ENCODE measurements at places on chromosomes 13 and 19.

- DNase-seq: peak; percentile 30
Observed at GRCh38 chr19:6887316-6887715, at the start of gene ADGRE1. Gene ADGRE1, plus strand, starts transcription at chr19:6887579. Its CDS starts 30 bp downstream, at chr19:6887609.

DNA sequence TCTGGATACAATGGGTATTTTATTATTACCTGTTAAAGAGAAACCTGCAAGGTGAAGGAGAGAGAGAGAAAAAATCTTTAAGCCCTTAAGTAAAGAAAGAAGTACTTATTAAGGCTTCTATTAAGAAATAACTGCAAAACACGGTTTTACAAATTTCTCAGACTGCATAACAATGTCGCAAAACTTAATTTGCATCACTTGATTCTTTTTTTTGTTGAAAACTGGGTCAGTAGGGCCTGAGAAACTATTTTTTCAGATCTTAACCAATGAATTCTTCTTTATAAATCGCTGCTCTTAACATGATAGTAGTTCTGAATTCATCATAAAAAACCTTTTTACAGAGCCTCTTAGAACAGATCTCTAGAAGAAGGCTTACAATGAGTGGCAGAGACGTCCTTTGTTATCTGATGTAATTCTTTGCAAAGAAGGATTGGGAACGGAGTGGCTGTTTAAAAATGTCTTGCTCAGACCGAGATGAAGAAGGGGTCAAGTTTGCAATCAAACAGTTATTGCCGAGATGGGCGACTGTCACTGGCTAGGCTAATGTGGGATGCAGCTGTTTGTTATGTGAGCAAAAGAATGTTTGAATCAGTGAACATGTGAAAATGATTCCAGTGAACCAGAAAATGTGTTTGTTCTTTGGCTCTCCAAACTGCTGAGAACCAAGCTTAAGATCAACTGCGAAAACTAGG lies 76.3 kb downstream of the ZNF536 start:
- DNase-seq: no peak

DNA sequence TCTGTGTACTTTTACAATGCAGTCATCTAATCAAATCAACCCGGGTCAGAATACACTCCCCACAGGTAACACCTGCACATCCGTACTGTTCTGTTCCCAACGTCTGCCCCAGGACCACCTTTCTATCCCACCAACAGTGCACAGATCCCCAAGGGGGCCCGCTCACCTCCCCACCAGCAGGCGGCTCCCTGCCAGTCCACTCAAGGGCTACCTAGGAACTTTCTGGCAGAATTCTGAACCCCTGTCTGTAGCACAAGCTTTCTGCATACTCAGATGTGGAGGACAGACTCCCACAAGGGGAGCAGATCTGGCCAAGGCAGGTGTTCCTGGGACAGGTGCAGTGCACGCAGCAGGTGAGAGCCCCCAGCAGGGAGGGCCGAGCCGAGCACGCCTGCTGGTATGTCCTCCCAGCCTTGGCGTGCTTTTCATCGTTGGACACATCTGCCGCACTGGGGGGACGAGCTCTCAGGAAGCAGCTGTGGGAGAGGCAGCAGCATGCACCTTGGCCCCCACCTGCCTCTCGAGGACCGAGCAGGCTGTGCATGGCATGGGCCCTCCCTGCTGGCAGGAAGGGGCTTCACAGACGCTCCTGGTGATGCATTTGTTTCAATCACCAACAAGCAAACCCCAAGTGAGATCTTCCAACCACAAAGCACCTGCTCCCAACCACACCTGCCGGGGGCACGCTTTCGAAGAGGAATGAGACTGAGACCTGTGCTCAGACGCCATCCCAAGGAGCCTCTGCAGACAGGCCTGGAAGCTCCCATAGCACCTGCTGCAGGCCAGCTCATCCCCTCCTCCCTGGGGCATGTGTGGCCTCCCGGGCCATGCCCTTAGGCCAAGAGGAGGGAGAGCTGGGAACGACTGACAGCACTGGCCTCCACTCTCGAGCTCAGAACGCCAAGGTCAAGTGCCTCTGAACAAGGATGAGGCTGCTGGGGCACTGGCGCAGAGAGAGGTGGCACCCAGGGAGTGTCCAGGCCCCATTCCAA lies 35.9 kb downstream of the RAB20 start:
- no peak for DNase-seq

GRCh38 chr13:60164234-60164889 lies 634 bp upstream of the DIAPH3 start:
- DNase-seq: no peak

DNA sequence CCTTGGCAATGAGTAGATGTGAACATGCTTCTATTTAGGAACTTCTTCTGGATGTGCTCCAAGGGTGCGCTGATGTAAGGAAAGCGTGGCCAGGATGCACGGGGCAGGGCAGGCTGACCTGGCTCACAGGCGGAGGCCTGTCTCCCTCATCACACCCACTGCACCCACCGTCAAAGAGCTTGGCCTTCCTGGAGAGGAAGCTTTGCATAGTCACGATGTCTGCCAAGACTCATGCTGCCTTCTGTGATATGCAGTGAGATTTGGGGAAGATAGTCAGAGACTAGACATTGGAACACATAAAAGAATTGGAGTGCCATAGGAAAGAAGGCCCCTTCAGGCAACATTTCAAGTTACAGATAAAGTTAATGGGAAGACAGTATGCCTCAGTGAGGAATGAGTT lies 82.0 kb downstream of the MYO16 start:
- DNase-seq: no peak

- no peak for DNase-seq
Observed at GRCh38 chr19:43229315-43229714, 23.9 kb upstream of the PSG4 start.

GRCh38 chr19:2923510-2923909 lies 21.3 kb downstream of the ZNF77 start:
- no peak for DNase-seq

DNA sequence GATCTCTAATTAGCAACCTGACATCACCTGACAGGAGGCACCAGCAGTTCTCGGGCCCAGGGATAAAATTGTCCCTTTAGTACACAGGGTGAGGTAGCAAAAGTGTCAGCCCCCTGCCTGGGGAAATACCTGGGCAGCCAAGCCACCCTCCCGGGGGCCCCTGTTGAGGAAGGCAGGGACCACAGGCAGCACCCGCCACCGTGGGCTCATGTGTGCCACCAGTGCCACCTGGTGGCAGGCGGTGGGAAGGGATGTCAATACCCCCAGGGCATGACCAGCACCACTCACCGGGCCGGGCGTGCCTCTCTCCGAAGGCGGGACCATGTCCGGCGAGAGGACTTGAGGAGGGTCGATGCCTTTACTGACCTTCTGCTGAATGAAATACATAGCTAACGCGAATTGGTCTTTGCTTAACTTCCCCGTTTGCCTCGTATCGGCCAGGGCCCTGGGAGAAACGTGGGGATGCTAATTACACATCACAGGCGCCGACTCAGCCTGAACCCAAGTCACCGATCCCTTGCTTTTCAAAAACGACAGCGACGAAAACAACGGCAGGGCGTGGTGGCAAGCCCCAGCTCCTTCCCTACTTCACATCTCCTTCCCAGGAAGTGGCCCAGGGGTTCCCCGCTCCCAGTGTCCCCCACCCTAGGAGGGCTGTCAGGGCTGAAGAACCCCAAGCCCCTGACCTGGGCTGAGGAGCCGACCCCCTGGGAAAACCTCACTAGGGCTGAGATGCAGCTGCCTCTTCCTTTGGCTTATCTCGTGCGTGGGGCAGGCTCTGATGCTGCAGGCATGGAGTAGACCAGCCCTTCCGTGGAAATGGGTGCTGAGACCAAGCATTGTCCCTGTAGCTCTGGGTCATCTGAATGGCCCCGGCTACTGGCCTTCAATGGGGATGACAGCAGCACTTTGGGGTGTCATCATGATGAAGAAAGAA lies 53.8 kb downstream of the EPS15L1 start:
- DNase-seq: peak; percentile 62

DNA sequence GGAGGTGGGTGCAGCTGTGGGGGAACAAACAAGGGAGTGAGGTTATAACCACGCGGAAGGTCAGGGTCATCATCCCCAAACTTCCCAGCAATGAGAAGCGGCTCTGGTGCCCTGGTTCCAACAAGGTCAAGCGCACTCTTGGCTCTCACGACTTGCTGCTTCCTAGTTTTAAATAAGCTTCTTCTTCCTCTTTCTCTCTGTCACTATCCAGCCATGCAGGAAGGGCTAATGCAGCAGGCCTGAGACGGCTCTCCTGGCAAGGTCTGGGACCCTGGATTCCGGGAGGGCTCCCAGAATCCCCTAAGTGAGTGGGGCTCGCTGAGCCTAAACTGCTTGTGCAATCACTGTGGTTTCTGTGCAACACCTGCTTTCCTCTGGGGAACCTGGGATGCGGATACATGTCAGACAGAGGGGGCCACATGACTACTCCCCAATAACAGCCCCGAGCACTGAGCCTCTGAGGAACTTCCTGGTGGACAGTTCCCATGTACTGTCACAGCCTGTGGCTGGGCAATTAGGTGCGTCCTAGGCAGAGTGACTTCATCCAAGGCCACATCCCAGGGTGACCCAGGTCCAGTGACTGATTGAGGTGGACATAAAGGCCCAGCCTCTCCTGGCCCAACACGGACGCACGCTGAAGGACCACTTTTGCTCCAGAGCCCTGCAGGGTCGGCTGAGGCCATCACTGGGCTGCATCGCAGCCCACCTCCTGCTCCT lies 24.2 kb downstream of the VRK3 start:
- DNase-seq: no peak

GRCh38 chr13:91948736-91949135 lies 550.3 kb downstream of the GPC5 start:
- DNase-seq: no peak
